NCI-H2171 (cell line): ENCODE measurements at places on chromosomes 6 and 20.

DNA sequence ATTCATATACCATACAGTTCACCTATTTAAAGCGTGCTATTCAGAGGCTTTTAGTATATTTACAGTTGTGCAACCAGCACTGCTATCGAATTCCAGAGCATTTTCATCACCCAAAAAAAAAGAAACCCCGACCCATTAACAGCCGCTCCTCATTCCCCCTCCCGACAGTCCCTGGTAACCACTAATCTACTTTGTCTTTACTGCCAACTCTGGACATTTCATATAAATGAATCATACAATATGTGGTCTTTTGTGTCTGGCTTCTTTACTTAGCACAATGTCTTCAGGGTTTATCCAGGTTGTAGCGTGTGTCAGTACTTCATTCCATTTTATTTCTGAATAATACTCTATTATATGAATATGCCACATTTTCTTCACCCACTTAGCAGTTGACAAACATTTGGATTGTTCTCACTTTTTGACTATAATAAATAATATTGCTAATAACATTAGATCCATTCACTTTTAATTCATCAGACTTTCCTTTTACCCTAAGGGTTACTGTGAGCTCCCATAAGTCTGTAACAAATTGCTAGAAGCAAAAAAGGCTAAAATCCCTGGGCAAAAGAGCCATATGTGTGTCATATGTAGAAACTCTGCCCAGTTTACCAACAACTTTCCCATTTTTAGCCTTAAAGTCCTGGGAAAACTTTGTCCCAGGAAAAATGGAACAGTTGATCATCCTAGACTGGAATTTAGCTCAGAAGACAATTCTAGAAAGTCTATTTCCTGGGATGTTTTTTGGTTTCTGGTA, 23.2 kb upstream of the ROS1 start:
- no peak for DNase-seq

- no peak for DNase-seq
Observed at GRCh38 chr6:152146385-152146784, 338.9 kb downstream of the ESR1 start.

GRCh38 chr20:47854687-47855212, 69.5 kb upstream of the SULF2 start:
- peak; percentile 53 for DNase-seq

DNA sequence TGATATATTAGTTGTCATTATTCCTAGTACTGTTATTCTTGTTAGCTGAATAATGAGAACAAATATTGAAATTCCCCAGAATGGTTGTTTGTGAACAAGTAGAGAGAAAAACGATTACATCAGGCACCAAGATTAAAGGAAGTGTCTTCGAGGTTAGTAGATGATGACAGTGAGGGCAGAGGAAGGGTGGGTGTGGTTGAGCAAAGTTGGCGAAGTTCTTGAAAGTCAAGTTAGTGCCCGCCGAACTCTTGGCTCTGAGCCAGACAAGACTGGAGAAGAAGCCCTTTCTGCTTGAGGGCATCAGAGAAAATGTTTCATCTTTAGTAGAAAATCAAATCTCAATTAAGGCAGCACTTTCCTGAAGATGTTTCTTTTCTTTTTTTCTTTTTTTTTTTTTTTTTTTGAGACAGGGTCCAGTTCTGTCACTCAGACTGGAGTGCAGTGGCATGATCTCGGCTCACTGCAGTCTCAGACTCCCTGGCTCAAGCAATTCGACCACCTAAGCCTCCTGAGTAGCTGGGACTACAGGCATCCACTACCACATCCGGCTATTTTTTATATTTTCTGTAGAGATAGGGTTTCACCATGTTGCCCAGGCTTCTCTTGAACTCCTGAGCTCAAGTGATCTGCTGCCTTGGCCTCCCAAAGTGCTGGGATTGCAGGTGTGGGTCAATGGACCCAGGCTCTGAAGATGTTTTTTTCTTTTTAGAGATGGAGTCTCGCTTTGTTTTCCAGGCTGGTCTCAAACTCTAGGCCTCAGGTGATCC, 77.1 kb downstream of the SGK1 start:
- DNase-seq: no peak

- no peak for DNase-seq
Observed at GRCh38 chr6:105430685-105431084, 27.8 kb upstream of the PREP start.

DNA sequence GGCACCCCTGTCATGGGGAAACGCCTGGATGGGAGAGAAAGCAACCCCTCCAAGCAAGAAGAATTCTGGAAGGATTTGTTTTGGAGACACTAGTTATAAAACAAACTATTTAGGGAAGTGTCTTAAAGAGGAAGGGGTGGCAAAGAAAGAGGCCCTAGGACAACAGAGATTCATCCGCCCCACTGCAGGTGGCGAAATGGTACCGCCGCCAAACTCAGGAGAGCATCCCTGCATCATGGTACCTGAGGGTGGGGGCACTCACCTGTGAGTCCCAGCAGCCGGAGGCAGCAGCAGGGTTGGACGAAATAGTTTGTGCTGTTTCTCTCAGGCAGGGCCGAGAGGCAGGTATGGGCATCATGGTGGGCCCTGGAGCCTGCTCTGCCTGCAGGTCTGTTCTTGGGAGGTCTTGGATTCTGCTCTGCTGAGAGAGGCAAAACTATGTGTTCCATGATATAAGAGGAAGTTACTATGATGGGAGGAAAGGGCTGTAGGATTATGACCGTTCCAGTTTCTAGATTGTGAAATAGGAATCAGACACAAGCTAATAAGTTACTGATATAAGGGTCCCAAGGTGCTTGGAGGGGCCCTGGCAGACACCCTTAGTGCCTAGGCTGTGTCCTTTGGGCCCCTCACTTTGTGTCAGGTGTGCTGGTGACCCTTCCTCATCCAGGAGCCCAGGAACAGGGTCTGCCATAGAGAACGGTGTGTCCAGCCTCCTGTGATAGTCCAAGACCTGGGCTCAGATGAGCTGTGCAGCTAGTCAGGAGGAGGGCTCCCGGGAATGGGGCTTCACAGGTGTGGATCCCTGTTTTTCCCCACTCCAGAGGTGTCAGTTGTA, 20.4 kb downstream of the SIRPD start:
- DNase-seq: no peak

DNA sequence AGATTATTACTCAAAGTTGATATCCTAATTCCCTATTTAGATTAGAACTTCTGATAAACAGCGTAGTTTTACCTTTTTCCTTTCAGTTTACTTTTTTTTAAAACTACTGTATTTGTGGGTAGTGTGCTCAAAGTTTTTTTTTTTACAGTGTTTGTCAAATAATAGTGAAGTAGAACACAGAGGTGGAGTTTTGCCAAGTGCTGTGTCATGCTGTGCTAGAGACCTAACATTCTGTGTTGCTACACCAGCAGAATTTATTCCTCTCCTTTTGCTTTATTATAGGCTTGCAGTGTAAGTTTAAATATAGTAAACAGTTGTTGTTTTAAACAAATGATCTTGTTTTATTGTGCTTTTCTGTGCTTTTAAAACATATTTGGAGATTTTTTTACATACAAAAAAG, 125.4 kb downstream of the HIVEP1 start:
- DNase-seq: no peak

DNA sequence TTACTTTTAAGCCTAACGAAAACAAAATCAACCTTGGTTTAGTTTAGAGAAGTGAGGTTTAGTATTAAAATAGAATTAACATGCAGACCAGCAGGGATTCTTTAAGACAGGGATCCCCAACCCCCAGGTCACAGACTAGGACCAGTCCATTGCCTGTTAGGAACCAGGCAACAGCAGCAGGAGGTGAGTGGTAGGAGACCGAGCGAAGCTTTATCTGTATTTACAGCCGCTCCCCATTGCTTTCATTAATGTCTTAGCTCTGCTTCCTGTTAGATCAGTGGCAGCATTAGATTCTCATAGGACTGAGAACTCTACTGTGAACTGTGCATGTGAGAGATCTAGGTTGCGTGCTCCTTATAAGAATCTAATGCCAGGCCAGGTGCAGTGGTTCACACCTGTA, 225.9 kb downstream of the NKAIN2 start:
- DNase-seq: no peak

GRCh38 chr20:63471717-63471980, 806 bp downstream of the KCNQ2 start:
- no peak for DNase-seq

DNA sequence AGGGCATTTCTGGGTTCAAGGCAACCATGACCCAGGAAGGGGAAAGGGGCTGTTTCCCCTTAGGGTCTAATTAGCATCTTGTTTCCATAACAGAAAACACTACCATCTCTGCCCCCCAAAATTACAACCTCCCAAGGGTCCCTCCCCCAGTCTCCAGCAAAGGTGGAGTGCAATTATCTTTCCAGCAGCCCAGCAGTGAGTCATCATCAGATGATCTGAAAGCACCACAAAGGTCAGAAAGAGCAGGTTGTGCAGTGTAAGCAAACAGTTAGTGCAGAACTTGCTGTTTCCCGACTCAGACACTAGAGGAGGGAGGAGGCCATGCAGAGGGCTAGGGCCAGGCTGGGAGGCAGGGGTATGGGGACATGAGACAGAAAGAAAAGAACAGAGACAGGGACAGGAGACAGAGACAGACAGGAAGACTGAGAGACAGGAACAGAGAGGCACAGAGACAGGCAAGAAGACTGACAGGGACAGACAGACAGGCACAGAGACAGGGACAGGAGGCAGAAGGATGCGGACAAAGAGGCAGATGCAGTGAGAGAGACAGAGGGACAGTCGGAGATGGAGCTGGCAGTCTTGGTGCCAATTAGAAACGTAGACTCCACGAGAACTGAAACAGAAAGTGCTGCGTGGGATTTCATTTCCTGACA, 62.5 kb downstream of the PYGB start:
- DNase-seq: no peak

DNA sequence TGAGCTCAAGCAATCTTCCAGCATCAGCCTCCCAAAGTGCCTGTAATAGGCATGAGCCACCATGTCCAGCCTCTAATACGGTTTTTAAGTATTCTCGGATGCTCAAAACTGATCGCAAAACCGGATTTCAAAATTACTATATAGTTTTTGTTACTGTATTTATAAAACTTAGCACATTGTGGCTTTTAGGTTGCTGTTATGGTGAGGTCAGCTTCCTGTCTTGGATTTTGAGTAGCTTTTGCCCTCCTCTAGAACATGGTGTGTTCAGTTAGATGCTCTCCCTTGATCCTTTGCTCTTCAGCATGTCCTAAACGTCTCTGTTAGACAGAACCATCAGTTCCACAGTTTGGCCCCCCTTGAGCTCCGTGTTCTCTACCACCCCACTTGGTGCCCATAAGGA, 96.2 kb downstream of the RPP40 start:
- no peak for DNase-seq

- no peak for DNase-seq
Observed at GRCh38 chr20:34402461-34402860, 39.4 kb downstream of the ITCH start.

DNA sequence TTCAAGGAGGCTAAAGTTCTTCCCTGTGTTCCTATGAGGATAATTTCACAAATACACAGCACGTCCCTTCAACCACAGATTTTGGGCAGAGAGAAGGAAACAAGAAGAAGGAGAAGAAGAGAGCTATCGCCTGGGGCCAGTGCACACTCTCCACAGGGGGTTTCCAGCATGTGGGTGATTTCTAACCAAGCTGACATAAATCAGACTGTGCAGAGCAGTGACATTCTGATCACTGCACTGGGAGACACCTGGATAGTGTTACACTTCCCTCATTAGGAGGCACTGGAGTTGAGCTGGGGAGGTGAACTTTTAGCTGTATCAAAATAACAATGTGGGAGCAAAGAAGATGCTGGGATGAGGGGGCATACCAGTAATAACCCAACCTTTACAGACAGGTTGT, 71.8 kb upstream of the CENPW start:
- DNase-seq: peak; percentile 67

DNA sequence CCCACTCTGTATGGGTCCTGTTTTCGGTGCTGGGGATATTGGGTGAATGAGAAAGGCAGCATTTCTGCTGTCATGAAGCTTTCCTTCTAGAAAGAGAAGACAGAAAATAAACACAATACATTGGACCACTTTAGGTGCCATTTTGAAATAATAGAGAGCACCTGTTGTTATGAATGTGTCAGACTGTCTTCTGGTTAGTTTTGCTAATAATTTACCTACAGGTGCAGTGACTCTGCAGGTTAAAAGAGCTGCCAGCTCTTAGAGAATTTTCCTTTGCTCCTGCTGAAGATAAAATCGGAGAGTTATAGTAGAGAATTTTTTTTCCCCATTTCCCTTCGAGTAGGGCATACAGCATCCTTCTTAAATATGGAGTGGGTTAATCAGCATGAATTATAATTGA, 21.9 kb upstream of the GCLC start:
- no peak for DNase-seq

- DNase-seq: no peak
Observed at GRCh38 chr6:165834613-165835259, 171.7 kb upstream of the PDE10A start.

- DNase-seq: no peak
Observed at GRCh38 chr20:34061695-34062094, 50.3 kb downstream of the EIF2S2 start.

DNA sequence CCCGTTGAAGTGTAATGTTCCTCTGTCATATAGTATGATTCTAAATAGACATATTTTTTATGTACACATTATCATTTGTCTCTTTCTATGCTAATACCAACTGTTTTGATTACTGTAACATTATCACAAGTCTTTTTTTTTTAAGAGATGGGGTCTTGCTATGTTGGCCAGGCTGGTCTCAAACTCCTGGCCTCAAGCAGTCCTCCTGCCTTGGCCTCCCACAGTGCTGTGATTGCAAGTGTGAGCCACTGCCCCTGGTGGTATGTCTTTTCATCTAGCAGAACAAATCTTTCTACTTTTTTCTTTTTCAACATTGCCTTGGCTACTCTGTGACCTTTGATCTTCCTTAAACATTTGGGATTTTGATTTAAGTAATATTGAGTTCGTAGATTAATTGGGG, 57.7 kb downstream of the SLX4IP start:
- DNase-seq: no peak

GRCh38 chr20:62296724-62297448, 5.9 kb upstream of the ADRM1 start:
- no peak for DNase-seq

DNA sequence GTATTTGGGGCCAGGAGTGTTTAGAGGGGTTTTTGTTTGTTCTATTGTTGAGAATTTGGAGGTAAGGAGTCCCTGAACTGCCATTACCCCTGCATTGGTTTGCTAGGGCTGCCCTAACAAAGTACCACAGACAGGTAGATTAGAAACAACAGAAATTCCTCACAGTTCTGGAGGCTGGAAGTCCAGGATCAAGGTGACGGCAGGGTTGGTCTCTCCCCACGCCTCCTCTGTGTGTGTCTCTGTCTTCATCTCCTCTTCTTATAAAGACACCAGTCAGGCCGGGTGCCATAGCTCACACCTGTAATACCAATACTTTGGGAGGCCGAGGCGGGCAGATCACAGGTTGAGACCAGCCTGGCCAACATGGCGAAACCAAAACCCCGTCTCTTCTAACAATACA, 97.1 kb upstream of the FAM8A1 start:
- no peak for DNase-seq

DNA sequence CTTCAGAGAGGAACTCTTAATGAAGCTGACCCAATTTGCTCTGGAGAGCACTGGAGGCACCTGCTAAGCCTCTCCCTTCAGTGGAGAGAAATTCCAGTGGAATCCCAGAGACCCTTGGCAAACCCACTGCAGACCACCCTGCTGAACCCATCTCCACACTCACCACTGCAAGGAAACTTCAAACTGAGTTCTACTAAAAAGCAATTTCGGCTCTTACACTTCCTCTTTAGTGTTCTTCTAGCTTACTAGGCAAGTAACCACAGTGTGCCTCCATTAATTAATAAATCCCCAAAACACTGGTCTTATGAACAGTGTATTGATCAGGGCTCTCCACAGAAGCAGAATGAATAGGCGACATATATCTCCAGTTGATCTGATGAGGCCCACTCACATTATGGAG, 43.0 kb upstream of the HLA-E start:
- DNase-seq: no peak

GRCh38 chr6:108353853-108354252, 59.0 kb downstream of the AFG1L start:
- DNase-seq: no peak

GRCh38 chr6:70700922-70701876, 33.5 kb downstream of the SMAP1 start:
- no peak for DNase-seq
